ENCODE measurements at places on chromosomes 16 and 17.

GRCh38 chr16:53546988-53547391 lies 44.0 kb upstream of the AKTIP start:
- no peak for DNase-seq

GRCh38 chr16:17353561-17353960 lies 117.2 kb downstream of the XYLT1 start:
- DNase-seq, result no peak

GRCh38 chr16:67283826-67284555 lies 4.7 kb downstream of the PLEKHG4 start:
- DNase-seq, result no peak

GRCh38 chr17:63987221-63988126 lies 10.7 kb upstream of the PRR29 start:
- DNase-seq, result no peak

GRCh38 chr17:6498356-6498755 lies 54.1 kb downstream of the PIMREG start:
- no peak for DNase-seq

- DNase-seq, result no peak
These were observed 987 bp downstream of the SLC16A5 start for GRCh38 chr17:75088465-75089417.

DNA sequence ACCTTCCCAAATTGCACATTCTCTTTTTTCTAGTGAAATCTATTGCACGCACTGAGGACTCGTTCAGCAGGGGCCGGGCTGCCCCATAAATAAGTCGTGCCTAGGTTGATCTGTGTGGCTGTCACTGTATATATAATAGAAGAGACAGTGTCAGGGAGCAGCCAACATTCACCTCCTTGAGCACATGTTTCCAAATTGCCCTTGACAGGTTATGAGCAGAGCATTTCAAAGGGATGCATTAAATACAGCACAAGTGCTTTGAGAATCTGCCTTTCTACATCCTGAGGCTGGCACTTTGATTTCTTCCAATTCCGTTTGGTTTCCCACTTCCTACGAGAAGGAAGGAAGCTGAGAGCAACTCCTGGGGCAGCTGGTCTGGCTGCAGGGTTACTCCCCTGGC lies 291.2 kb downstream of the NPIPA8 start:
- DNase-seq, result no peak

DNA sequence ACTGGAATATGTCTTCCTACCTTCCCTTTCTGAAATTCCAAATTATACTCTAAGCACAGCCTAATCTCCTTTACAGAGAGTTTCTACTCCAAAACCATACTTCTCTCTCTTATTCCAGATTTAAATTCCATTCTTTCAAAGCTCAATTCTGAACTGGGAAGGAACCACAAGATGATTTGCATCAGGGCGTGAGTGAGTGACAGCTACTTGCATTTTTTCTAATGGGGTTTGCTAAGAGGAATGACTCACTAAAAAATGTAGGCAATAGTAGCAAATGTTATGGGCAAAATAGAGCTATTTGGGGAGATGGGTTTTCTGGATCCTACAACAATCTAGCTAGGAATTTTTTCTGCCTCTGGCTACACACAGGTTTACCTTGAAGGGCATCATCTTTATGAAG lies 244.6 kb upstream of the PSMD7 start:
- no peak for DNase-seq

- DNase-seq, result no peak
These were observed 56.7 kb downstream of the ZNF423 start for GRCh38 chr16:49799172-49799571.

GRCh38 chr17:73831699-73832098 lies 187.5 kb upstream of the SDK2 start:
- no peak for DNase-seq

DNA sequence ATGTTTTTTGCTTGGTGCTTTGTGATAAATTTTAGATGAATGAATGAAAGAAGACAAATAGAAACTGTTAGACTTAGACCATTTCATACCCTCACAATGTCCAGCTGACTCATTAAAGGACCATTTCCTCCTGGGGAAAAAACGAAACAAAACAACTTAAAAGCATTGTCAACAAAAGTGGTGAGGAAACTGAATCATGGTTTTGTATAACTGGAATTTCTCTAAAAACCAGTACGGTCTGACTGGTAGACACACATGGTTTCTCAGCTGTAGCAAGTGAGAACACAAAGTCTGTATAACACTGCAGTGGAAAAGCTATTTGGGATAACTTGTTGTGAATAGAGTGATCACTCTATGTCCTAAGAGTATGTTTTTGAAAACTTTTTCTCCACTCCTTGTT lies 5.3 kb upstream of the DDX52 start:
- no peak for DNase-seq

- no peak for DNase-seq
These were observed 29.6 kb downstream of the NLK start for GRCh38 chr17:28071891-28072606.

GRCh38 chr16:83917152-83918120 lies 18.5 kb downstream of the MLYCD start:
- no peak for DNase-seq

GRCh38 chr16:47574091-47575054 lies 113.2 kb downstream of the PHKB start:
- DNase-seq, result no peak

GRCh38 chr16:46937536-46937935 lies 35.9 kb downstream of the DNAJA2 start:
- DNase-seq, result no peak

DNA sequence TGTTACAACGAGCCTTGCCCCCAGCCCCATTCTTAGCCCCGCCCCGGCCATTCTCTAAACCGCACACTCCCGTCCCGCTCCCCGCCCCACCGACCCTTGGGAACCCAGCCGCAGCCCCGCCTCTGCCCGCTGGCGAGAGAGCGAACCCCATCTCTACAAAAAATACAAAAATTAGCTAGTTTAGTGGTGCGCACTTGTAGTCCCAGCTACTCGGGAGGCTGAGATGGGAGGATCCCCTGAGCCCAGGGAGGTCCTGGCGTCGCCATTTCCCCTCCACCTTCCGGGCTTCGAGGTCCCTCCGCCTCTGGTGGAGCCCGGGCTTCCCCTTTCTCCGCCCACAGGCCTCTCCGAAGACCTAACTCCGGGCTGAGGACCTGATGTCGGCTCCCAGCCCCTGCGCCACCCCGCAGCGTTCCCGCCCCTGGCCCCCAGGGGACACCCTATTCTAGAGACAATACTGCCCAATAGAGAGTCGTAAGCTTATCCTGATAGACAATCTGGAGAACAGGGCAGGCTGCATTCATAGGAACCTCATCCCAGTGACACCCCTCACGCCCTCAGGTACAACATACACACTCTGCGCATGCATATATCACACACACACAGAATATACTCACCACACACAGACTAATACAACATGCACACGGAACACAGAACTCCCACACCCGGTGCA lies 480 bp upstream of the PROCA1 start:
- DNase-seq, result peak; percentile 63

- DNase-seq, result no peak
These were observed 25.9 kb downstream of the MYH3 start for GRCh38 chr17:10631048-10631700.

GRCh38 chr16:2967721-2968161 lies 1.4 kb upstream of the PAQR4 start:
- DNase-seq, result no peak

- DNase-seq, result no peak
These were observed 16.7 kb upstream of the TBX21 start for GRCh38 chr17:47716375-47716774.

DNA sequence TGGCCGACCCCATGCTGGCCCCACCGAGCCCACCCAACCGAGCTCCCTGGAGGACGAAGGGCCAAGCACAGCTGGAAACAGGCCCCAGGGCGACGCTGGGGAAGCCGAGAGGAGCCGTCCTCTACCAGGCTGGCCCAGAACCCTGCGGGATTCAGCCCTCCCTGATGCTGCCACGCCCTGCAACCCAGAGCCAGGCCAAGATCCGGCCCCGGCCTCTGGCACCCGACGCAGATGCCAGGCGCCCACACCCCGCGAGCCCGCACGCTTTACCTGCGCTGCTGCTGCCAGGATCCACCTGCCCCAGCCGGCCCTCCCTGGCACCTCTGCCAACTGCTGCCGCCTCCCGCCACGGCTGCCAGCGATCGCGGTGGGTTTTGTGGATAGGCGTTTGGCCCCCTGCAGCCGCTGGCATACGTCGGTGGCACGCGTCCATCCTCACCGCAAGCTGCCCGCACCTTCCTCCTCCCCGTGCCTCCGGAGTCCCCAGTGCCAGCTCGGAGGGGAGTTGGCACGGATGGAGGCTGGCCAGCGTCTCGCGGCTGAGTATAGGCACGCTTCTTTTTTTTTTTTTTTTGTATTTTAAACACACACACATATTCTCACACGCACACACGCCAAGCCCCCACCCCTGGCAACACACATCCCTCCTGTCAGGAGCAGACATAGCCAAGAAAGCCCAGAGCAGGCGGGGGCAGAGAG lies 41.3 kb upstream of the ACSF3 start:
- no peak for DNase-seq

DNA sequence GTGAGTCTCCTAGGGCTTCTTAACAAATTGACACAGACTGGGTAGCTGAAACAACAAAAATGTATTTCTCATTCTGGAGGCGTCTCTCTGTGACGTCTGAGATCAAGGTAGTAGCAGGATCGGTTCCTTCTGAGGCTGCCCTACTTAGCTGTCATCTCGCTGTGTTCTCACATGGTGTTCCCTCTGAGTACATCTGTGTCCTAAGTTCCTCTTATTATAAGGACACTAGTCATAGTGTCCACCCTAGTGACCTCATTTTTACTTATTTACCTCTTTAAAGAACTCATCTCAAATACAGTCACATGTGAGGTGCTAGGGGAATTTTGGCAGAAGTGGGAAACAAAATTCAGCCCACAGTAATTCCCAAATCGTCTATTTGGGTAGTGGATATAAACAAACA lies 529.1 kb downstream of the NPIPA7 start:
- DNase-seq, result no peak

- no peak for DNase-seq
These were observed 794 bp downstream of the ANKS3 start for GRCh38 chr16:4733211-4733742.

- DNase-seq, result no peak
These were observed 52.3 kb downstream of the TNRC6C start for GRCh38 chr17:78010759-78011158.

Measured in T-helper 2 cell (primary cell).